ENCODE measurements at places on chromosomes 2 and 18.
A peak's percentile ranks its signal among the peaks of the same experiment; 100 is the strongest.

DNA sequence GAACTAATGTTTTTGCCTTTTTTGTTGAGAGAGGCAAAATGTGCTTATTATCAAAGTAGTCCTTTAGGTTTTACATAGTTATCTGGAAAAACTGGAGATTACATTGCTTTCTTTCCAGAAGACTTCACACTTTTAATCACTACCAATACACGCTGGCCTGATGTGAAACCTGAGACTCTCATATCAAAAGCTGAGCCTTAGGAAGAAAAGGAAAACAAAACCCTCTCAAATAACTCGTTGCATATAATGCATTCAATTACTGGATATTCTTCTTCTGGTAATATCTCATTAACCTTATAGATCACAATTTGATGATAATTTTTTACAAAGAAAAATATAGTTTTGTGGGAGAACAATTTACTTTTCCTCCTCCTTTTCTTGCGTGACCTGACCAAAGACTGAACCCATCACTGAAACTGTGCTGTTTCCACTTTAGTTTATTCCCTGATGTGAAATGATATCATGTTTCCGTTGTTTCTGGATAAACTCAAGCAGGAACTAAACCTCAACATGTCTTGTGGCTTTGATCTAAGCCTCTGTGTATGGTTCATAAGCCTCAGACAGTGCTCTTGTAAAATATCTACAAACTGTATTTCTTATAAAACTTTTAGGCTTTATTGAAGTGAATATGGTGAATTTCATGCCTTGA, 332.4 kb downstream of the GULP1 start:
- no peak for DNase-seq

GRCh38 chr18:23573626-23574431, 12.5 kb downstream of the NPC1 start:
- DNase-seq, result peak; percentile 69

DNA sequence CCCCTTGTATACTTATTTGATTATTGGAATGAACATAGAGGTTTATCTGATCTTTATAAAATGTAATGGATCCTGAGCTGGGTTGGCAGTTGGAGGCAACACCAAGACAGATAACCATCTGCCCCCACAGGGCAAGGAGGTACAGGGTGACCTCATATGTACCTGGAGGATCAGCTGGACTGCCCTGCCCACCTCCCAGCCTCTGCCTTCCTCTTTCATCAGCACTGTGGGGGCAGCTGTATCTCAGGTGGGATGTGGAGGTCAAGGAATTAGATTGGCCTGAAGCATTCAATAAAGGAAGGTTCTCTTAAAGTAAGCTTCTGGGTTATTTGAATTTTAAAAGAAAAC, 92.6 kb downstream of the LYPD6 start:
- DNase-seq, result no peak

DNA sequence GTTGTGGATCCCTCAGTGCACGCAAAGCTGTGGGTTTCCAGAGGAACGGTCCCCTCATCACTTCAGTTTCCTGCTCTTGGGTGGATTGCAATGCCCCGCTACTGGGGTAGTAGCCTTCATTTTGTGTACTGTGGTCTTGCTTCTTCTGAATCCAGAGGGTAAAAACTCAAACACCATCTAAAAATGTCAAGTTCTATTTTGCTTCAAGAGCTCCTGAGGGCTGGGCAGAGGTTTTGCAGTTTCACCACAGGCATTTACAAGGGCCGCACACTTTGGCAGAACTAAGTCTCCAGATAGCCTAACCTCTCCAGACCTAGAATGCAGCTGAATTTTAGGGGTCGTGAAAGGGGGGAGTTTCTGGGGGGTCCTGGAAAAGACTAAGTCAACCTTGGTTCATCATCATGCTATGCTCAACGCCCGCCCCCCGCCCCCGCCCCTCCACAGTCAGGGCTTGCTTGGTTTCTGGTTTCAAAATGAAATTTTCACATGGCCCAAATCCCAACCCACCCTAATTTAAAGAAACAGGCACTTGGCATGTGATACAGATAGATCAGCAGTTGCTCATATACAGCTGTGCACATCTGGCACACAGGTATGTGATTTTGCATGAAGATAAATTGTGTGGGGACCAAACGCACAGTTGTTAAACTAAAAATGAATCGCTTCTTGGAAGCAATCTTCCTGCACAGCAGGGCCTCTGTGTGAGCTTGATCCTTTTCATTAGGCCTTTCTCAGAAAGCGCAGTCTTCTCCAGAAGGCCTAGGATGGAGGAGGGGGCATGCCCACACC, 329.6 kb downstream of the OSR1 start:
- no peak for DNase-seq

- no peak for DNase-seq
Measured at GRCh38 chr18:8936619-8937018, 165.9 kb upstream of the NDUFV2 start.

DNA sequence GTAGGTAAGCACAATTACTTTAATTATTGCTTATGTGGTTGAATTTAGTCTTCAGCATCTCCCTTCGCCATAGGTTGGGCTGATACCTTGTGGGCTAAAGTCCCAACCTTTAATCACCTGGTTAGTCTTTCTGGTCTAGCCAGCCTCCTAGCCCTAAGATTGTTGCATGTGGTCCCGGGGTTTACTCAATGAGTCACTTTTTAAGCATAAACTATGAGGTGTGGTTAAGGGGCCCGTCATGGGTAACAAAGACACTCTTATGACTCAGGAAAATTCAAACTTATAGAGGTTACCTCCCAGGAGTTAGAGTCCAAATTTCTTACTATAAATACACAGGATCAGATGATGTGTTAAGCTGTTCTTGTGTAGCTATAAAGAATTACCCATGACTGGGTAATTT, 841.6 kb downstream of the TRIB2 start:
- peak; percentile 67 for DNase-seq

DNA sequence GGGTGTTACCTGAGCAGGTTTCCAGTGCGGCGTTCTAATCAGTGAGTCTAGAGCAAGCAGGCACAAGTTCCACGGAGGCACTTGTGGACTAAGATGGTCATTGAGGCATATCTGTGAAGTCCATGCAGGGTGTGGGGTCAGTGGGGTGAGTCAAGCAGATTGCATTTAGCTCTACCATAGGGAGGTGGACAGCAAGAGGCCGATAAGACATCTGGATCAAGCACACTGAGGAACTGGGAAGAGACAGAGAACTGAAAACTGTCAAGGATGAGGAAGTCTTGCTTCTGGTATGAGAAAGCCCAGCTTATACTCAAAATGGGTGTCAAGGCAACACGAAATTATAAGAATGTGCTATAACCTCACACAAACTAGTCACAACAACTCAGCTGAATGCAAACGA, 61.2 kb upstream of the SLC39A10 start:
- DNase-seq, result no peak

DNA sequence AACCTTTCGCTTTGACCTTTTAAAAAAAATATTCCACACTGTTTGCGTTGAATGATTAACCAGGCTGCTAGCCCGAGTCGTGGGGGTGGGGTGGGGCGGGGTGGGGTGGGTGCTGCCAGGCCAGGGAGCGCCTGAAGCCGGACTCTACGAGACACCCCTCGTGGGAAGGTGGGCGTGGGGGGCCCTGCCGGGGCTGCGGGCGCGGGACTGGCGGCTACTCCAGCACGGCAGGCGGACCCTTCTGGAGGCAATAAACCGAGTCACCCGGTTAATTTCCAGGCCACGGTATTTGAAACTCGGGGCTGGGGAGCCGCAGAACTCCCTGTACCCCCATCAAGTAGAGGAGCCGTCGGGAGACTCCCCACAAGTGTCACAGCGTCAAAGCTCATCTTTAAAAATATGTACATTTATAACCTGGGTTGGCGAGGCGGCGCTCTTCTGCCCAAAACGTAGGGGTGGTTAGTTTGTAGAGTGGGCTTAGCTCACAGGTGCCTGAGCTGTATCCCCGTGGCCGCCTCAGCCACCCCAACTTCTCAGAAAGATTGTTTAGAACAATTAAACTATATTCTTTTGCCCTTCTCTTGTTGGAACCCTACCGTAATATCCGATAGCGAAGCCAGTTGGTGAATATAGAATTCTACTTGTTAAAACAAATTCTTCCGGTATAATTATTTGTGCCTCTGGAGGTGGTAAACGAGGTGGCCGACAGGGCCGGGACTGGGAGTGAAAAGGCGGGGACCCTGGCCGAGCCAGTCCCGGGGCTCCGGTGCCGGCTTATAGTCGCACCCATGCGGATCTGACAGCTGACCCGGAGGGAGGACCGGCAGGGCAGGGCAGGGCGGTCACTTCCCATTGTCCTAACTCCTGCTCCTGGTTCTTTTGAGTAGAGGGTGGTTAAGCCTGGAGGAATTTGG, 1.4 kb downstream of the B3GNT2 start:
- DNase-seq, result no peak

GRCh38 chr2:225091336-225091735, 49.1 kb upstream of the DOCK10 start:
- DNase-seq, result peak; percentile 64

GRCh38 chr2:51673628-51674027, 641.7 kb upstream of the NRXN1 start:
- DNase-seq, result no peak

DNA sequence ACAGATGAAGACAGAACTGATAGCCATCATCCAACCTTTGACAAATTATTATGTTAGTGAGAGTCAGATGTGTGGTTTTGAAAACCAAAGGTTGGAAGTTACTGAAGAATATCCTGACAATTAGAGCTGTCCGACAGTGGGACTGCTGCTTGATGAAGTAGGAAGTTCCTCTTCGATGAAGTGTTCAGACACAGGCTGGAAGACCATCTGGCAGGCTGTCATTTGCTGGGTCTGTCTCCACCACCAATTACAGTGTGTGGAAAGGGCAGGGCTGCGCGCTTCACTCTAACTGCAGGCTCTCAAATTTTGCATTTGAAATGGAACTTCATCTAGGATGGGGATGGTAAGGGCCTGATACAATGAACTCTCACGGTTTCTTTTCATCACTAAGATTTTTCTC, 313.8 kb downstream of the PIK3C3 start:
- no peak for DNase-seq

GRCh38 chr2:10541081-10541480, 93.0 kb upstream of the ODC1 start:
- no peak for DNase-seq

GRCh38 chr2:133414486-133415209, 153.6 kb downstream of the NCKAP5 start:
- DNase-seq, result no peak

DNA sequence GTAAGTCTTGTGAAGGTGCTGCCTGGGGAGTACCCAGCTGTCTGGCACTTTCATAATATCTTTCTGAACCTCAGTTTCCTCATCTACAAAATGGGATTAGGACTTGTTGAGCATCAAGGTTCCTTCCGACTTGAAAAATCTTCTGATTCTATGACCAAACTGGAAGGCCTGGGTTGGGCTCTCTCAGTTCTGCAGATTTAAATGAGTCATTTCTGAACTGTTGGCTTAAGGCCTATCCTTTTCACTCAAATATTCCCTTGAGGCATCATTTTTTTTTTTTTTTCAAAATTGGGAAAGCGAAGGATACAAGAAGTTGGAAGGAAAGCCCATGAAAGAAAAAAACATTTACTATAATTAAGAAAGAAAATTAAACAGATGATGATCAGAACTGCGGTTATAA, 40.8 kb upstream of the CYP1B1 start:
- DNase-seq, result no peak

GRCh38 chr2:189613077-189613636, 32.6 kb upstream of the SLC40A1 start:
- peak; percentile 29 for DNase-seq

DNA sequence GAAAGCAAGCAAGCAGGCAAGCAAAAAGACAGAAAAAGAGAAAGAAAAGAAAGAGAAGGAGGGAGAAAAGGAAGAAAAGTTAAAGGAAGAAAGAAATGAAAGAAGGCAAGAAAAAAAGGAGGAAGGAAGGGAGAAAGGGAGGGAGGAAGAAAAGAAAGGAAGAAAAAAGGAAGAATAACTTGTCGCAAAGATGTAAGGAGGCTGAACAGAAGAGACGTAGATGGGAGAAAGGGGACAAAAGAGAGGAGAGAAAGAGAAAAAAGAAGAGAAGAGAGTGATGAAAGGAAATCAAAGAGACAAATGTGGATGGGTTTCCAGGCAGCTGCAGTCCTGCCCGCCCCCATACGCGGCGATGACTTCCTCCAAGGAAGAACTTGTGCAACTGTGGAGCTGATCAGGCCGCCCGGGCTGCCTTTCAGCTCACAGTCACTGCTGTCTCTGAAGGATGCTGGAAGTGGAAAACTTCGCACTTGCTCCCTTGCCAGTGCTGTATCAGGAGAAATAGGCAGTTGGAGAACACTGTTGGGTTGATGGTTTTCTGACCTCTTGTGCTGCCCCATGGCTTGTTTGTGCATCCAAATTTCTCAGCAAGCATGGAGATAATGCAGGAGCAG, 52.9 kb downstream of the TRIB2 start:
- no peak for DNase-seq

DNA sequence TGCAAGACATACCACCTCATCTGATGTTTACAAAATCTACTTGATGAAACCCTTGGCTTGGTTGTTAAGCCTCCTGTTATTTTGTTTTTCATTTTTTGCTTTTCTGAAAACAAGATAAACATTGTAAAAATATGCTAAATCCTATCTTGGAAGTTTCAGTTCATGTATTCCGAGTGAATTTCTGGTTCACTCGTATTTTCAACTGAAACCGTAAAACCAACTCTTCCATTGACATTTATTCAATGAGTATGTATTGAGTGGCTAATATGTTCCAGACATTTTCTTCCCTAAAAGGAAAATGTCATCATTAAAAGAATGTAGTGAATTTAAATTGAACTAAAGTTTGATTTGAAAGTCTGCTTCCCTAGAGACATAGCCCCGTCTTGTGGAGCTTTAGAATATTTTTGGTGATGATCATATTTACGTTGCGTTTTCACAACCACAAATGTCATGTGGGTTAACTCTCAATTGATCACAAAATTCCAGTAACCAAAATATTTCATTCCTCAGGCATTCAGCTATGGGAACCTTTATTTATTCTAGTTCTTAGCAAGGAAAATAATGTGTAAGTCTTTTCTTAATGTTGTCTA, 204.2 kb downstream of the MBD2 start:
- no peak for DNase-seq

GRCh38 chr2:38535744-38536506, 66.8 kb downstream of the HNRNPLL start:
- DNase-seq, result no peak

GRCh38 chr2:101566632-101567228, 91.8 kb upstream of the RFX8 start:
- no peak for DNase-seq

GRCh38 chr2:53727921-53728320, 39.7 kb upstream of the CHAC2 start:
- DNase-seq, result no peak

- peak; percentile 98 for DNase-seq
Measured at GRCh38 chr2:28716265-28716865, 35.3 kb upstream of the PPP1CB start.

GRCh38 chr2:88129313-88129959, 1.6 kb upstream of the FABP1 start:
- DNase-seq, result no peak

Measured in kidney epithelial cell (primary cell).